ENCODE measurements at places on chromosomes 13 and 19. TPM values are rescaled to one million over a fixed set of nuclear protein-coding genes. Genes with fewer than 3 reads are reported as not detected.

GRCh38 chr13:50866817-50867636 is 23.5 kb upstream of the DLEU7 start:
- DNase-seq, result no peak

- no peak for DNase-seq
Observed at GRCh38 chr13:44465318-44465717, 91.7 kb downstream of the SERP2 start.

DNA sequence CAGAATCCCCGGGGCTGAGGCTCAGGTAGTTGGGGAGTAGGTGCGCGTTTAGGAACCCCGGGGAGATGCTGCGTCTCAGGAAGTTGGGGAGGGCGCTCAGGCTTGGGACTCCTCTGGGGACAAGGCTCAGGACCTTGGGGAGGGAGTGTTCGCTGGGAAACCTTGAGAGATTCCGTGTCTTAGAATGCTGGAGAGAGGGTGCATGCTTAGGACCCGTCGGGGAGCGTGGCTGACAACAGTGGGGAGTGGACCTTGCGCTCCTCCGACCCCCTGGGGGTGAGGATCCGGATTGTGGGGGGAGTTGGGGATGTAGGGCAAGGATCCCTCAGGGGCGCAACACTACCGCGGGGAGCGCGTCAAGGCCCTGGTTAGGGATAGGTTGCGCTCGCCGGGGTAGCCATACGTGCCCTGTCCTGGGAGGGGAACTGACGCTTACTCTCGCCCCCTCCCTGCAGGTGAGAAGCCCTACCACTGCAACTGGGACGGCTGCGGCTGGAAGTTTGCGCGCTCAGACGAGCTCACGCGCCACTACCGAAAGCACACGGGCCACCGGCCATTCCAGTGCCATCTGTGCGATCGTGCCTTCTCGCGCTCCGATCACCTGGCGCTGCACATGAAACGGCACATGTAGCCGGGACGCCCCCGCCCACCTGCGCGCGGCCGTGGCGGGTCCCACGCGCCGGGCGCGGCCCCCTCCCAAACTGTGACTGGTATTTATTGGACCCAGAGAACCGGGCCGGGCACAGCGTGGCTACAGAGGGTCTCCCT is 2.0 kb downstream of the KLF2 start:
- no peak for DNase-seq

- no peak for DNase-seq
Observed at GRCh38 chr19:17205237-17206140, 9.7 kb upstream of the USE1 start.

GRCh38 chr13:47158593-47158992 is 261.7 kb upstream of the HTR2A start:
- DNase-seq, result no peak

- no peak for DNase-seq
Observed at GRCh38 chr19:51549533-51550324, 18.3 kb upstream of the SIGLEC6 start.

GRCh38 chr13:30615866-30616541 is 1.7 kb upstream of the USPL1 start:
- no peak for DNase-seq

DNA sequence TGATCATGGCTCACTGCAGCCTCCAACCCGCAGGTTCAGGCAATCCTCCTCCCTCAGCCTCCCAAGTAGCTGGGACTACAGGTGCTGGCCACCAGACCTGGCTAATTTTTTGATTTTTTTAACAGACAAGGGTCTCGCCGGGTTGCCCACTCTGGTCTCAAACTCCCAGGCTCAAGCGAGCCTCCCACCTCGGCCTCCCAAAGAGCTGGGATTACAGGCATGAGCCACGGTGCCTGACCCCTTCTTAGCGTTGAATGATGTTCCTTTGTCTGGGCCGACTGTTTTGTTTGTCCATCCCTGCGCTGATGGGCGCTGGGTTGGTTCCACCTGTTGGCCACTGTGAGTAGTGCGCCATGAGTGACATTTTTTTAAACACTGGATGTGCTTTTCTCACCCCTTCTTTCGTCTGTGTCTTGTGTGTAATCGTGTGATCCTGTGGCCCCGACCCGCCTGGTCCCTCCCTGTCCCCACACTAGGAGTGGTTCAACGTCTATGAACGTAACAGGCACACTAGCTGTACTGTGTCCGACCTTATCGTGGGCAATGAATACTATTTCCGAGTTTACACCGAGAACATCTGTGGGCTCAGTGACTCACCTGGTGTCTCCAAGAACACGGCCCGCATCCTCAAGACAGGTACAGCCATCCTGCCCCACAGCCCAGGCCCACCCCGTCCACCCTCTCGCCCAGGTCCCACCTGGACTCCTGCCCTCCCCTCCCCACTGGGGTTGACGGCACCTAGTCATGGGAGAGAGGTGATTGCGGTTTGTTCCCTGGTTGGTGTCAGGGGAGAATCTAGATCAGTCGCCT is 15.0 kb upstream of the EMC10 start:
- no peak for DNase-seq

The PSG4 gene
- 0.99 TPM for total RNA-seq

The ZIC2 gene
- total RNA-seq, result 23.2 TPM

The SOX1 gene
- 1.6 TPM for total RNA-seq

The TEKTIP1 gene
- total RNA-seq, result 2.1 TPM

The CYP2S1 gene
- 0.44 TPM for total RNA-seq

The SYNGR4 gene
- not detected for total RNA-seq

Data from spinal cord (tissue), 10 donors.